ENCODE measurements at places on chromosomes 16 and 17. TPM values are rescaled to one million over a fixed set of nuclear protein-coding genes. Genes with fewer than 3 reads are reported as not detected.
A peak's percentile ranks its signal among the peaks of the same experiment; 100 is the strongest.

DNA sequence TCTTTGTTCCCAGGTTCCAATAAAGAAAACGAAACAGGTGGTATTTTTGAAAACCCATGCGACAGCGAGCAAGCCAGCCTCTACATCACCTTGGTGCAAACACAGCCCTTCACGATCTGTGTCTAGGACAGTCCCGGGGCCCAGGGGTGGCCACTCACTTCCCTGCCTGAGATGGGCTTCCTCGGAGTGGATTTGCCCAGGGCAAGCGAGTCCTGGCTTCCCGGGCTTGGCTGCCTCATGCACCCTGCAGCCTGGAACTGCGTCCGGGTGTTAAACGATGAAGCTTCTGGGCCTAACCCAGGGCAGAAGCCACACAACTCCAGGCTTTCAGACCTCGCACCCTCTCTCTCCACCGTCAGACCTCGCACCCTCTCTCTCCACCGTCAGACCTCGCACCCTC, 66.0 kb downstream of the RPH3AL start:
- no peaks in the 10 kb centered on the region for H3K36me3 ChIP-seq
- H3K4me1 ChIP-seq: no peaks in the 10 kb centered on the region
- H3K27me3 ChIP-seq: no peaks in the 10 kb centered on the region
- no peak overlapping the region for H3K27ac ChIP-seq
- H3K4me3 ChIP-seq: no peak overlapping the region
- DNase-seq: peak; percentile 6

GRCh38 chr17:193841-194806, 12.7 kb upstream of the DOC2B start:
- H3K27ac ChIP-seq: no peak overlapping the region
- no peaks in the 10 kb centered on the region for H3K27me3 ChIP-seq
- no peaks in the 10 kb centered on the region for H3K4me1 ChIP-seq
- H3K36me3 ChIP-seq: no peaks in the 10 kb centered on the region
- DNase-seq: no peak

GRCh38 chr16:1237990-1238389, 2.5 kb upstream of the TPSAB1 start:
- no peak for DNase-seq
- no peaks in the 10 kb centered on the region for H3K4me1 ChIP-seq
- no peaks in the 10 kb centered on the region for H3K36me3 ChIP-seq

DNA sequence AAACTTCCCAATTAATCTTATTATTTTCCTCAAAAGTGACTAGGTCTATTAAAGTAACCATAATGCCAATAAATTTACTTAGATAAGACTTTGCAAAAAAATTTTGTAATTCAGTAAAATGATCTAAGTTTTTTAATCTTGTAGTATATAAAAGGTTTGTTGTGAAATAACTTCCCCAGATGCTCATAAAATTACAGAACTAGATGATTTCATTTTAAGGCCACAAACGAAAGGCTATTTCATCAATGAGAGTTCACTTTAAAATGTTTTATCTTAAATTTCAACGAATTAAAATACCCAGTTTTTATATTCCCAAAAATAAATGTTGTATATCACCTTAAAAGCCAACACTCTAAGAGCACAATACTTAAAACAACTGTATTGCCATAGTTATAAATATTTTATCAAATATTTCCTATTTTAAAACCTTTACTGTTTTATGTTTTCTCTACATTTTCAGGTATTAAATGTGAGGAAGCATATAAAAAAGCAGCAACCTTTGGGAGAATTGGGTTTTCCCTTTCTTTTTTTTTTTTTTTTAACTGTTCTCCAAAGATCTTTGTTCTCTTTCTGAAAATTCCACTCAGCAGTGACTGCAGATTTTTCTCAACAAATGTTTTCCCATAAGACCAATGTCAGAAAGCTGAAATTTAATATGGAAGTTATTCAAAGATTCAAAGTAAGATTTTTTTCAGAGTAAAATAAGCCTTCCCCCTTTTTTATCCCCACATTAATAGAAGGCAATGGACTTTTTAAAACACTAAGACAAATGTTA, 169.9 kb downstream of the CYB561 start:
- H3K27ac ChIP-seq: no peak overlapping the region
- H3K36me3 ChIP-seq: no peaks in the 10 kb centered on the region
- DNase-seq: no peak
- H3K27me3 ChIP-seq: no peaks in the 10 kb centered on the region
- peaks cover 7% of the 10 kb centered on the region for H3K4me1 ChIP-seq
- no peak overlapping the region for H3K4me3 ChIP-seq

DNA sequence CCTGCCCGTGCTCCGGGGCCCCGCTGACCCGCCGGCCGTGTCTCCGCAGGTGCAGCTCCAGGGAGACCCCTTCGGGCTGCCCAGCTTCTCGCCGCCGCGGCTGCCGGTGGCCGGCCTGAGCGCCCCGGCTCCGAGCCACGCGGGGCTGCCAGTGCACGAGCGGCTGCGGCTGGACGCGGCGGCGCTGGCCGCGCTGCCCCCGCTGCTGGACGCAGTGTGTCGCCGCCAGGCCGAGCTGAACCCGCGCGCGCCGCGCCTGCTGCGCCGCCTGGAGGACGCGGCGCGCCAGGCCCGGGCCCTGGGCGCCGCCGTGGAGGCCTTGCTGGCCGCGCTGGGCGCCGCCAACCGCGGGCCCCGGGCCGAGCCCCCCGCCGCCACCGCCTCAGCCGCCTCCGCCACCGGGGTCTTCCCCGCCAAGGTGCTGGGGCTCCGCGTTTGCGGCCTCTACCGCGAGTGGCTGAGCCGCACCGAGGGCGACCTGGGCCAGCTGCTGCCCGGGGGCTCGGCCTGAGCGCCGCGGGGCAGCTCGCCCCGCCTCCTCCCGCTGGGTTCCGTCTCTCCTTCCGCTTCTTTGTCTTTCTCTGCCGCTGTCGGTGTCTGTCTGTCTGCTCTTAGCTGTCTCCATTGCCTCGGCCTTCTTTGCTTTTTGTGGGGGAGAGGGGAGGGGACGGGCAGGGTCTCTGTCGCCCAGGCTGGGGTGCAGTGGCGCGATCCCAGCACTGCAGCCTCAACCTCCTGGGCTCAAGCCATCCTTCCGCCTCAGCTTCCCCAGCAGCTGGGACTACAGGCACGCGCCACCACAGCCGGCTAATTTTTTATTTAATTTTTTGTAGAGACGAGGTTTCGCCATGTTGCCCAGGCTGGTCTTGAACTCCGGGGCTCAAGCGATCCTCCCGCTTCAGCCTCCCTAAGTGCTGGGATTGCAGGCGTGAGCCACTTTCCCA, 5.9 kb downstream of the CTF1 start:
- peak overlapping the region; percentile 72 for H3K4me3 ChIP-seq
- no peaks in the 10 kb centered on the region for H3K36me3 ChIP-seq
- DNase-seq: peak; percentile 92
- H3K27me3 ChIP-seq: no peaks in the 10 kb centered on the region
- peaks cover 12% of the 10 kb centered on the region for H3K4me1 ChIP-seq
- H3K27ac ChIP-seq: peak overlapping the region; percentile 89

The CCL1 gene
- total RNA-seq: not detected

DNA sequence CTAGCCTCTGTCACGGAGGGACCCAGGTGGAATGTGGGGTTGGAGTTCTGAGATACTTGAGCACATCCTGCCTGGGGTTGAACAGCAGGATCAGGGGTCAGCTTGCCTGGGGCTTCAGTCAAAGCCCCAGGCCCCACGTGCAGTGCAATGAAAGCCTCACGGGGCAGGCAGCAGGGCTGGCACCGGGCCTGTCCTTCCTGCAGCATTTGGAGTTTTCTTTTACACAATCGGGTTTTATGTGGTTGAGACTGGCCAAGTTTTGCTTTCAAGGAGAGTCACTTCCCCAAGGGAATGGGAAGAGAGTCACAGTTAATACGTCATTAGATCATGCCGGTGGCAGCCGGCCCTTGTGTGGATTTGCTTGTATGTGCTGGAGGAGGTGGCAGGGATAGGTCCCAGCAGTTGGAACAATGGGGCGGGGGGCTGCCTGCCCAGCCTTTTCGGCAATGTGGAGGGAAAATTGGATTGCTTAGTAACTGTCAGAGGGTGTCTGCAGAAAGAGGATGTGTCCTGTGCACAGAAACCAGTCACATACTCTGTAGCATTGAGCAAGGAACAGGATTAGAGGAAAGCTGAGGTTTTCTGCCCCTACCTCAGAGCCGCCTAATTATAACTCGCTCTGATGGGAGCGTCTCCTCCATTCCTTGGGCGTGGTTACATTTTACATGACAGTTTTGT, 4.5 kb downstream of the RMI2 start:
- DNase-seq: peak; percentile 65
- H3K27ac ChIP-seq: peak overlapping the region; percentile 53
- peaks cover 21% of the 10 kb centered on the region for H3K4me1 ChIP-seq

- H3K4me3 ChIP-seq: peak within 1 kb of the TSS; percentile 12
- H3K4me1 ChIP-seq: peaks cover 3% of the 10 kb centered on the region
- H3K36me3 ChIP-seq: no peaks in the 10 kb centered on the region
- no peaks in the 10 kb centered on the region for H3K27me3 ChIP-seq
Observed at GRCh38 chr17:31321481-31321880, at the start of gene EVI2A. Gene EVI2A (minus strand): TSS chr17:31321622. CDS start chr17:31319013, 2,609 bp downstream.

GRCh38 chr17:5354310-5354709, 65.2 kb downstream of the NUP88 start:
- no peak for DNase-seq
- no peak overlapping the region for H3K27ac ChIP-seq
- H3K4me1 ChIP-seq: no peaks in the 10 kb centered on the region
- H3K36me3 ChIP-seq: peaks cover 97% of the 10 kb centered on the region
- H3K27me3 ChIP-seq: no peaks in the 10 kb centered on the region
